Stimulated activated CD4-positive, alpha-beta T cell treated with anti-CD3 and anti-CD28 coated beads, Interleukin-15, amount 100 ng/mL, for 1 hour (primary cell): ENCODE measurements at places on chromosomes 2 and 18.

- no peak for DNase-seq
Measured at GRCh38 chr2:172510548-172510947, 45.3 kb upstream of the PDK1 start.

DNA sequence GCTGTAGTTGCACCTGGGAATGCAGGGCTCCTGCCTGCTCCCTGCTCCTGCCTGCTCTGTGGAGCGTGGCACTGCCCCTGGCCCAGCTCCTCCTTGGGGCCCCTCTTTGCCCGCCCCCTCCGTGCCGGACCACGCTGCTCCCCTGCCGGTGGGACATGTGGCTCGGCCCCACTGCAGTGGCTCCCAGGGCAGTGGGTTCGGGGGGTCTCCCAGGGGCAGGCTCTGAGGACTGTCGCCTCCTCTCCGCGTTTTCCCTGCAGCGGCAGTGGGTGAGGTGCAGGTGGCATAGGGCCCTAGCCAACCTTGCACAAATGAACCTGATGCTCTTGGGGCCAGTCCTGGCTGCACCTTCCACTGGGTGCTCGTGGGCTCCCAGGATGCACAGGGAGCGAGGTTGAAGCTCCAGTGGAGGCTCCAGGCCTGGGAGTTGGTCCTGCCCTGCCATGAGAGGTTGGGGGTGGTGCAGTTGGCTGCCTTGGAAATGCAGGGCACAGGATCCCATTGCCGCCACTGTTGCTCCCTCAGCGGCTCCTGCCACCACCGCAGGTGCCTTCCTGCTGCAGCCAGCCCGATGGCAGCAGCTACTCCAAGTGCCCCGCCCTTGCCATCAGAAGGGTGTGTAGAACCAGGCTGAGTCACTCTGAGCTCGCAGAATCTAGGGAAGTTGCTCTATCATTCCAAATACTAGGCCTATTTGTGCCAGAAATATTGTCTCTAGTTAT lies 313.1 kb upstream of the SYT4 start:
- DNase-seq: no peak

DNA sequence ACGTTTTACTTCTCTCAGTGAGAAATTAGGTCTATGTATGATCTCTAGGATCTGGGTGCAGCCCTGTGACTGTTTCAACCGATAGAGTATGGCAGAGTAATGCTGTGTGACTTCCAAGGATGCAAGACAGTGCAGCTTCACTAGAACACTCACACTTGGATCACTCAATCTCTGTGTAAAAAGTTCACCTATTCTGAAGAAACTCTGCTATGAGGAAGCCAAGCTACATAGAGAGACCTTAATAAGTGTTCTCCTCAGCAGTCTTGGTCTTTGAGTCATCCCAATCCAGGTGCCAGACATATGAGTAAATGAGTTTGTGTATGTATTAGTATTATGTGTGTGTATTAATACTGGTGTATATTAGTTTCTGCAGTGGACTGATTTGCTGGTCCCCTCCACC lies 335.0 kb downstream of the NR4A2 start:
- DNase-seq: no peak

GRCh38 chr18:22318745-22319407 lies 98.8 kb downstream of the CTAGE1 start:
- no peak for DNase-seq

GRCh38 chr2:53477517-53477916 lies 290.1 kb upstream of the CHAC2 start:
- DNase-seq: no peak

GRCh38 chr2:218367415-218368149 lies 10.9 kb downstream of the CATIP start:
- DNase-seq: peak; percentile 59

- DNase-seq: no peak
Measured at GRCh38 chr18:45266023-45266422, 349.3 kb upstream of the SLC14A2 start.

- no peak for DNase-seq
Measured at GRCh38 chr2:155442755-155443372, 744.4 kb downstream of the KCNJ3 start.

- no peak for DNase-seq
Measured at GRCh38 chr18:25310045-25310444, 41.9 kb downstream of the ZNF521 start.

GRCh38 chr2:237319887-237320286 lies 94.1 kb downstream of the COL6A3 start:
- DNase-seq: no peak

DNA sequence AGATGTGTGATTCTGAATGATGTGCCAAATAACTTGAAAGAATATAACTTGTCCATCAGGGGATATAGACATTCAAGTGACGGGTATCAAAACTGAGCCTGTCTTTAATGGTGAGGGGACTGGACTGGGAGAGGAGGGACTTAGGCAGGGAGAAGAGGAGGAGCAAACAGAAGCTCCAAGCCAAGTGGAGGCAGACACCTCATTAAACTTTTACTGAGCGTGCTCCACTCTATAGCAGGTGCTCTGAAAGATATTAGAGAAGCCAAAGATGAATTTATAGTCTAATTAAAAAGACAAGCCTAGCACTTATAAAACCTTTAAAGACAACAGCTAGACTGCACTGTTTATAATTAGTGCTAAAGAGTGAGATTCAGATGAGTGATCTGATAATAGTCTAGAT lies 47.7 kb upstream of the SMAD2 start:
- DNase-seq: no peak
